Fibroblast of pulmonary artery (primary cell): ENCODE measurements at places on chromosomes 6 and 20.
A peak's percentile ranks its signal among the peaks of the same experiment; 100 is the strongest.

- DNase-seq: peak; percentile 35
These were observed 28.5 kb downstream of the SLX4IP start for GRCh38 chr20:10463622-10464021.

- DNase-seq: peak; percentile 59
These were observed 585 bp downstream of the PIM1 start for GRCh38 chr6:37170273-37171200.

DNA sequence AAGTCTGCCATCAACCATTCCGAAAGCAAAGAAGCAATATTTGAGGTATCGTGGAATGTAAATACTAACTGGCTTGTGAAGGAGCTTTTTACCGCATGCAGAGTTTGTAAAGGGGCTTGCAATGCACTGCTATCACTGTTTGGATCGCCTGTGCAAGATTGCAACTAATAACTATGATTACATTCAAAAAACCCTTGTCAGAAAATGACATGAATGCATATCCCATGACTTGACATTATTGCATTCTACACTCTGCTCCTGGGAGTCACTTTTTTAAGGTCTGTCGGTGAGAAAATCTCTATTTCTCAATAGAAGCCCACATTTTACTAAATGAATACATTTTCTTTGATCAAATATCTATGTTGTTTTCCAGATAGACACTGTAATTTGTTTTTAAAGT, 335.4 kb upstream of the SPTLC3 start:
- DNase-seq: no peak

- no peak for DNase-seq
These were observed 151.4 kb upstream of the PRDM1 start for GRCh38 chr6:105934708-105935107.

DNA sequence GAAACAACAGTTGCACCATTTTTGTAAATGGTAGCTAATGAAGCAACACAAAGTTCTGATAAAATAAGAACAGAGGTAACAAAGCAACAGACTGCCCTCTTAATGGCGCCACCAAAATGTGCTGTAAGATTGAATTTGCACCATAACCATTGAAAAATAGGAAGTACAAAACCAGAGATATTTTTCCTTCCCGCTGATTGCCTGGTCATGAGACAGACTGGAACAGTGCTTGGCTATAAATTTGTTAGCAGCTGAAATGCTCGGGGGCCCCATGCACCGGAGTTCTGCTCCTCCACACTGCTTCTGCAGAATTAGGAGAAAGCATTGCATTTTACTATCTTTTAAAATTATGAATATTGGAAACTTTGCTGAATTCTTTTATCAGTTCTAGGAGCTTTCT, 164.4 kb upstream of the QKI start:
- DNase-seq: no peak

DNA sequence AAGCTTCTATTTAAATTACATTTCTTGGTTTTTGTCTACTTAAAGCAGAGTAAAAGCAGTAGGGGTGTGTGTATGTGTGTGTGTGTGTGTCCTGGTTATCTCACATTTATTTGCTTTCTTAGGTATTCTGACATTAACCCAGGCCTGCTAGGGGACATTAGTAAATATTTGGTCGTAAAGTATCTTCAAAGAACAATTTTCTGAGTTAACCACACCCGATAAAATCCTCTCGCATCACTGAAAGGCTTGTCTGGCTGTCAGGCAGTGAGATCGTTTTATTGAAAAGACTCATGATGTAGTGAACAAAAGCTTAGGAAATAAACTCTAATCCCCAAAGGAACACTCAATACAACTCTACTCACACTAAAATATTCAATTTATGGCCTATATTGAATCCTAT, 77.9 kb downstream of the ZNF217 start:
- DNase-seq: no peak

GRCh38 chr6:112013051-112013450, 40.9 kb upstream of the CCN6 start:
- no peak for DNase-seq

- DNase-seq: no peak
These were observed 19.5 kb downstream of the CD2AP start for GRCh38 chr6:47496935-47497579.

DNA sequence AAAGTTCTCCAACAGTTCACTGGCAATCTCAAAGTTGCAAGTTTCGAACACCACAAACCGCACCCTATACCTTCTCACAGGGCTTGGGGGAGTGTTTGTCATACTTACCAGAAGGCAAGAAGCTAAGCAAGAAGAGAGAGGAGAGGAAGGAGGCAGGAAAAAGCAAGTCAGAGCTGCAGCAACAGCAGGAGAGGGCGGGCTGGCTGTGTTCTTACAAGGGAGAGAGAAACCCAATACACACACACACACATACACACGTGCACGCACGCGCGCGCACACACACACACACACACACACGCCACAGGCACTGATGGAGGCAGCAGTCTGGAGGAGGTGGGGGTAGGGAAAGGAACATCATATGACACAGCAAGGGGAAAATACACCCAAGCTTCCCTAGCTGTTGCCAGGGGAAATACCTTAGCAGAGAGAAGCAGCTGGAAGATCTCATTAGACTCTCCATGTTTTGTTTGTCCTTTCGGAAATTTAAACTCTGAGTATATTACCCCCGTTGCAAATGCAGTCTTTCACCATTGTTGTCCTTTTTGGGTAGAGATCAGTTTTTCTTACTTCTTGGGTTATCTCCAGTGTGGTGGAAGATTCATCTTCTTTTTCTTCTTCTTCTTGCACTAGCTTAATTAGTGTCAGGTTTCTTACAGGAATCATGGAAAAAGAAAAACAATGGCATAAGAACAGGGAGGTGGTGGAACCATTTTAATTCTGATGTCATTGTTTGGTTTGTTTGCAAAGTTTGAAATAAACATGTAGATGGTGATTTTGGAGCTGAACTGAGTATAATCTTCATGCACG, at the start of gene TXLNB:
TXLNB (minus strand) TSS at position 186 of the 807 bp plus-strand sequence. CDS start 3,099 bp downstream, outside the sequence.
- peak; percentile 95 for DNase-seq
